ENCODE measurements at places on chromosomes 6 and 20.

GRCh38 chr6:34644716-34645115 lies 51.9 kb downstream of the ILRUN start:
- DNase-seq: no peak

- DNase-seq: no peak
Observed at GRCh38 chr6:157669747-157670216, 153.3 kb upstream of the SNX9 start.

- no peak for DNase-seq
Observed at GRCh38 chr20:23081263-23081819, 4.8 kb downstream of the CD93 start.

- no peak for DNase-seq
Observed at GRCh38 chr6:88984152-88984551, 20.7 kb upstream of the RNGTT start.

GRCh38 chr20:53707371-53708055 lies 113.9 kb upstream of the ZNF217 start:
- DNase-seq: no peak

DNA sequence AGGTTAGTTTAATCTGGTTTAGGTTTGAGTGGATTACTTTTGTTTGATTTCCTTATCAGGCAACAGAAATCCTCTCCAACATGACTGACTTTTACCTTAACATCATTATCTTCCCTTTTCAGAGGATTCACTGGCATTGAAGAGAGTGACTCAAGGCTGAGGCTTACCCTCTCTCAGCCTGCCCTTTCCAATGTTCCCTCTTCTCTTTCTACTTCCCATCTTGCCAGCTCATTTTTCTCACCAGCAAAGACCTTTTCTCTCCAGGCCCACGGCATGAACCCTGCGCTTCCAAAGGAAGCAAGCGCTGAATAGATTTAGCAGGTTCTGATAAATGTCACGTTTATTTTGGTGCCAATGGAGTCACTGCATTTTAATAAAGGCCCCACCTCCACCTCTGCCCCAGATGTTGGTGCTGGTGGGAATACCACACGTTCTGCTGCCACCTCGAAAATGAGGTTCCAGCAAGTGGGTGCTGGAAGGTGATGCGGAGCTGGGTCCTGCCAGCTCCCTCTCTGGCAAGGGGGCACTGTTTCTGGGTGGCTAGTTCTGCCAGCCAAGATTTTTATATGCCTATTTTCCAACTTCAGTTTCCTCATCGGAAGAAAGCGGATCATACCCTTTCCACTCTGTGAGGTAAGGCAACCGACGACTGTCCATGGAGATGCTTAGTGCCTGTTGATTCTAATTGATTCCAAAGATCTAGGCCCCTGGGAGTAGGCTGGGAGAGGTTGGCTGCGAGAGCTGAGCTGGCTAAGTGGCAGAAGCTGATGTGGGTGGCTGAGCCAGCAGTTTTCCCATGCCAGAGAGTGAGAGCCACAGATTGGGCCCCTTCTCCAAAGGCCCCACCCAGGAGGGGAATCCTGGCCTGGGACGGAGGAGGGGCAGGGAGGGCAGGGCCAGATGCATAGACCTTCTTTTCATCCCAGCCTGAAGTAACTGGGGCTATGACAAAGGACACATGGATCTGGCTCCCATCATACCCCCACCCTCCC lies 87.7 kb upstream of the MAFB start:
- DNase-seq: no peak

- DNase-seq: no peak
Observed at GRCh38 chr6:111802015-111802414, 71.2 kb downstream of the FYN start.

- DNase-seq: no peak
Observed at GRCh38 chr20:45341579-45341938, 6.7 kb downstream of the SDC4 start.

DNA sequence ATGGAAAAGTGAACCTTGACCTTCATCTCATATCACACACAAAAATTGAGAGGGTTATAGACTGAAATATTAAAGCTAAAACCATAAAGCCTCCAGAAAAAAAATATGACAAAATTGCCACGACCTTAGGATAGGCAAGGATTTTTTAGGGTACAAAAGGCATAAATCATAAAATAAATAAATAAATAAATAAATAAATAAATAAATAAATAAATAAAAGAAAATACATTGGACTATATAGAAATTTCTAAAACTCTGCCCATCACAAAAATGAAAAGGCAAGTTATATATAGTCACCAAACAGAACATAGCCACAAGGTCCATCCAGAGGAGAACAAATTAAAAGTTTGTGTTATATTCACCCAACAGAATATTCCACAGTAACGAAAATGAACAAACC lies 108.6 kb downstream of the INSM1 start:
- DNase-seq: no peak

GRCh38 chr6:105648276-105648675 lies 245.4 kb upstream of the PREP start:
- no peak for DNase-seq

DNA sequence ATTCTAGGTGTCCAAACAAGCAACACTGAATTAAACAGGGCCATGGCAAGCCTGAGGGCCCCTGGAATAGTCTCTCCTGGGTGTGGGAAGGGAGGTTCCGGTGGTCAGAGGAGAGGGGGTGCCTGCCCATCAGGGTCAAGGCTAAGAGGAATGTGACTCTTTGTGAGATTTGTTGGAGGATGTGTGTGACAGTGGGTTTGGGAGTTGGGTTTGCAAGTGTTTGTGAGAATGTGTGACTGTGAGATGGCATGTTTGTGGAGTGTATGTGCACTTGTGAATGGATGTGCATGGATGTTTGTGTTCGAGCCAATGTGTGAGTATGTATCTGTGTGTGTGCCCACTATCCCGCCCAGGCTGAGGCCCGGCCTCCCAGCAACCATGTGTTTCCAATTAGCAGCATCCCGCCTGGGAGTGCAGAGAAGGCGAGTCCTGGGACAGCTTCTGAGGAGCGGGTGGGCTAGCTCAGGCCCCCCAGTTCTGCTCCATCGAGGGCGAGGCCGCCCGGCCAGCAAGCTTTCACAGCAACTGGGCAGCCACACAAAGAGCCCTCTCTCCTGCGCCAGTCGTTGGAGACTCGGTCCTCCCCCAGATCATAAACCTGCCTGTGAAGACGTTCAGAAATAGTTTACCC lies 12.6 kb downstream of the FOXC1 start:
- DNase-seq: no peak

DNA sequence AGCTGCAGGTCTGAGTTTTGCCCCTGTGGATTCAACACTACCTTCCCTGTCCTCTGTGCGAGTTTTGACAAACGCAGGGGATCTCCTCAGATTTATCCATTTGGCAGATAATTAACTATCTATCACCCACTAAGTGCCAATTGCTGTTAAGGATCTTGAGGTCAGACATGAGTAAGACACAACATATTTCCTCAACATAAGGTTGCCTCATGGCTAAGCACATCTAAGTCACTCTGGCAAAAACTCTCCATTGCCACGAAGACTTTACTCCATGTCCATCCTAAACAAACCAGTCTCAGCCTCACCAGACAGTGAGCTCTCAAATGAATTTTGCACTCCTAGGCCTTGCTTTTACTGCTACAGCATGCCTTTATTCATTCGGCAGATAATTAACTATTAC lies 408.4 kb downstream of the MAFB start:
- no peak for DNase-seq

GRCh38 chr6:135423649-135424128 lies 73.9 kb downstream of the AHI1 start:
- DNase-seq: no peak

GRCh38 chr6:117034971-117035370 lies 157.9 kb downstream of the RFX6 start:
- DNase-seq: no peak

GRCh38 chr6:55569638-55570037 lies 9.4 kb downstream of the HMGCLL1 start:
- DNase-seq: no peak

DNA sequence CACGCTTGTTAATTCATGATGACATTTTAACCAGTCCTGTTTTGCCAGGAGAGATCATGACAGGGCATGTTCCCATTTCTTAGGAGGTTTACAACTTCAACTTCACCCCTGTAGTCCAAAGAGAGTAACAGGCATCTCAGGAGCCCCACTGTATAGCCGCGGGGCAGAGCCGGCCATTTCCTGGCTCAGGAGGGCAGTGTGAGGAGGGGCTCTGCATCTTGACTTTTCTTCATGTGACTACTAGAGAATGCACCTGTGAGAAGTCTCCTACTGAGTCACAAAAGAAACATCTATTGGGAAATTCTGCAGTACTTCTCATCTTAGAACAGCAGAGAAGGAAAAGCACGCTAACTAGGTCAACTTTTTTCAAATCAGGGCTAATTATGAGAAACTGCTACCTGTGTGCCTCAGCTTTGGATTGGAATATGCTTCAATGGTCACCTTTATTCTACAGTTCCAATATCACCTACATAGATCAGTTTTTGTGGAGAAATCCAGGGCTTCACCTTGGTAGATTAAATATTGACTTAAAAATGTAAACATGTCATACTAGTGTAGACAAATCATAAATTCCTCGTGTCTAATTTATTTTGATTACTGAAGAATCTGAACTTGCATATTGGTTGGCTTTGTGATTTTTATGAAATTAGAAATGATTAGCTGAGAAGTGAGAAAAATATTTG lies 28.6 kb upstream of the SIM1 start:
- DNase-seq: no peak

DNA sequence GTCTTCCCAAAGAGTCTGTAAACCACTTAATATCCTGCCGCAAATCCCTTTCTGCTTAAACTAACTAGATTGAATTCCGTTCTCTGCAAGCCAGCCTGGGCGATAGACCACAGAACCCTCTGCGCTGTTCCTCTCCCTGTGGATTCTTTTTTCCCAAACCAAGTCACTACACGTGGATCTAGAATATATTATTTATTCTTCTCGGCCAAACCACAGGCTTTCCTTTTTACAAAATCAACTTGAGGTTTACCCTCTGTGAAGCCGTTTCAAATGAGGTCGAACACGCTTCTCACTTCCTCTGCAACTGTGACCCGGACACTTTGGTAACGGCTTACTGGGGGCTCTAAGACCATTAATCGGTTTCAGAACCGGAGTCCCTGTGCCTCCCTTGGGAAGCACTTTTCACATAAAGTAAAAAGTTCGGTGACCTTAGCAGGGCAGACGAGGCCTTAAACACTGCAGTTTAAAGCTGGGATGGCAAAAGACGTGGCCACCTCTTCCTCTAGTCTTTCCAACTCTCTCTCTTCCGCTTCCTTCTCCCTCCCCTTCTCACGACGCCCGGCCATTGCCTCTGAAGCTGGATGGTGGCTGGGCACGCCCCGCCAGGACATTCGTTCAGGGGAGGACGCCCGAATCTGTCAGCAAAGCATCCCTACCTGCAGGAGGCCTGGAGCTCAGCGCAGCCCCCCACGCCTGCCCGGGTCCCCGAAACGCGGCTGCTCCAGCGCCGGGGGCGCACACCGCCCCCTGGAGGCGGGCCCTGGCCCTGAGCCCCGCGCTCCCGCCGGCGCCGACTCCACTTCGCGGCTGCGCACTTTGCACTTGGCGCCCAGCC lies 55.0 kb upstream of the FOXC1 start:
- DNase-seq: no peak

DNA sequence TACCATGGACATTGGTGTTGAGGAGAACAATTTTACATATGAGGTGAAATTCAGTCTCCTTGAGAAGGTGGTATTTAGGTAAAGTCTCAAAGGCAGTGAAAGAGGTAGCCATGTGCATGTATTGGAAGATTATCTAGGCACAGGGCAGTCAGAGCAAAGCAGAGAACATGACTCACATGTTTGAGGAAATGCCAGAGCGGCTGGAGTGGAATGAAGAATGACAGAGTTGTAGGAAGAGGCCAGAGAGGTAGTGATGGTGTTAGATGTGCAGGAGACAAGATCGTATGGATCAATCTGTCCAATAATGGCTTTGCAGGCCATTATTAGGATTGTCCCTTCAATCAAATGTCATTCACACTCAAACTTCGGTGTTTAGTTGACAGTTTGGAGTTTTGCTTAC lies 449.4 kb upstream of the PTCHD4 start:
- DNase-seq: no peak

- DNase-seq: no peak
Observed at GRCh38 chr6:63814459-63814858, 178.9 kb downstream of the PHF3 start.

GRCh38 chr20:36408219-36408618 lies 102.1 kb downstream of the DLGAP4 start:
- no peak for DNase-seq

- DNase-seq: no peak
Observed at GRCh38 chr6:157995458-157995857, 13.8 kb downstream of the SYNJ2 start.

DNA sequence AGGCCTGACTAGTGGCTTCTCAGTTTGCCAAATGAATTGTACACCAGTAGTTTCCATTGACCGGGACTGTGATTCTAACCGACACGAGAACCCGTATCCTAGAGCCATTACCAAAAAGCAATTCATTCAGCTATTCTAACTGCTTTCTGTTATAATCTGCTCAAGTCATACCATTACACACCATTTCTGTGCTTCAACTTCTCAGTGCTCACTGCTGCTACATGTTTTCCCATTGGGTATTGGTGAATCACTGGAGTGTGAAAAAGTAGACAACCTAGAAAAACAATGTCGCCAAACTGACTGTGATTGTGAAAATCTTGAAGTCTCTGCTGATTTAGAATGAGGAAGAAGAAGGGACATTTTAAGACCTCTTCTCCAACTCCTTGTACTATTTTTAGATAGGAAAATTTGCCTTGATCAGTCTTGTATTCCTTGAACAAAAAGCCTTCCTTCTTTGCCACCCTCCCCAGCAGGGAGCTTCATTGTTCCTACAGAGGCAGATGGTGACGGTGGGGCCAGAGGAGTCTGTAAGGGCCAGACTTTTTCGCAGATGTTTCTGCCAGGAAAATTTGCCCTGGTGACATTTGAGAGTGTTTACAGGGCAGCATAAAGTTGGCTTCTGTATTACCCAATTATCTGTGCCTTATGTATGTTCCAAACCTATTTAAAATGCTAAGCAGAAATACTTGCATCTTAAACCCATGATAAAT lies 31.7 kb upstream of the MAP3K4 start:
- DNase-seq: no peak

GRCh38 chr6:122818866-122819265 lies 29.8 kb downstream of the SMPDL3A start:
- no peak for DNase-seq

GRCh38 chr6:31634131-31634530 lies 13.6 kb downstream of the PRRC2A start:
- no peak for DNase-seq

GRCh38 chr6:1287103-1287591 lies 24.8 kb upstream of the FOXQ1 start:
- DNase-seq: no peak

DNA sequence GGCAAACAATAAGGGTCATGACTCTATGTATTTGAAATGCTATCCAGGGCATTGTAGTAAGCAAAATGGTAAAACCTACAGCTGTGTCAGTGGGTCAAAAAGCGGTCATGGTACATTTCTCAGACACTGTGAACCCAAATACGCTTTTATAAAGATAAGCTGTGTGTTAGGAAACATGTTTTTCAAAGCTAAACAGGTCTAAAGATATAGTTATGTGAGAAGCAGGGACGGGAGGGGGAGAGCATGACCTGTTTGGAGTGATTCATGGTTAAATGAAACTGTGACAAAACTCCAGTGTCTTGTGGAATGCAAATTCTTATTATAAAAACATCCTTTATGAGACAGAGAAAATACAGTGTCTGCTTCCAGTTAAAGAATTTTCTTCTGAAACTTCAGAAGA lies 205.4 kb upstream of the BMP2 start:
- DNase-seq: no peak

Data from left renal cortex interstitium (tissue), 4 donors.